ENCODE measurements at places on chromosomes 4 and X.
A peak's percentile ranks its signal among the peaks of the same experiment; 100 is the strongest.

DNA sequence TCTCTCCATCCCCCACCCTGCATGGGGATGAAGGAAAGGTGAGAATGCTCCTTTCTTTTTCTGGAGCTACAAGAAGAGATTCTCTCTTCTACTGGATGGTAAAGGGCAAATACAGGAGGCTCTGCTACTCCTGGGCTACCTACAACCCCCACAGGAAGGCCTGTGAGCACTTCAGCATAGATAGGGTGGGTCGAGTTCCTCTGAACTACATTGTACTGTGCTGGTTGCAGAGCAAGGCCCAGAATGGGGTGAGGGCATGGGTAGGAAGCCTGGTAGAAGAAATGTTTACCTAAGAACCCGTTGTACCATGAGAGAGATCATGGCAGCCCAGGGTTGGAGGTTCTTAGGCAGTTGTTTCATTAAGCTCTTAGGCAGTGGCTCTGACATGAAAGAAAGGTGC is 510.4 kb downstream of the MID1IP1 start:
- DNase-seq, result no peak

DNA sequence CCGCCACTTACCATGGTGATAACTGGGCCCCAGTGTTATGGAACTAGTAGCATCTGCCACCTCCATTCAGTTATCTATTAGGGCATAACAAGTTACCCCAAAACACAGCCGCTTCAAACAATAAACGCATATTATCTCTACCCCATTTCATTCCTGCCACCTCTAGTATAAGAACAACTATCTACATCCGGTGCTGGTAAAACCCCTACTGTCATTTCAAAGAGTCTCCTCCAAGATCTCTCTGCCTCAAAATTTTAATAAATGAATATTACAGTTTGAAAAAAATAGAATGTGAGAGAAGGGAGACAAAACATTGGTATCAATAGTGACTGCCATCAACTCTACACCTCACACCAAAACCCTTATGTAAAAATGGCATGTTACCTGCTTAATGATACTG is 35.5 kb upstream of the RBPJ start:
- DNase-seq, result no peak

DNA sequence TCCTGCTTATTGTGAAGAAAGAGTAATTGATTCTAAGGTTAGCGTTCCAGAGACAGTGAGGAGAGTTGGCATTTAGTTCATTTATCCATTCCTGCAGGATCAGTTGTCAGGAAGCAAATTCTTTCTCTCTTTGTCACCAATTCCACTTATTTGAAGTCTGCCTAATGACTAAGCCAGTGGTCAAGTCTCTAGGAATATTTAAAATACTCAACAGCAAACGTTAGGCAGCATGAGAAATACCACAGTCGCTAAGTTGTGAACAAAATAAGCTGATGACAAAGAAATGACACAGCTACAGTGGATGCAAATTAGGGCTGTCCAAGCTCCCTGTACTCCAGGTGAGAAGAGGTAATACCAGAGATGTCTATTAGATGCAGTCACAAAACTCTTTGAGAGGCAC is 6.6 kb upstream of the MAGEB17 start:
- peak; percentile 93 for DNase-seq

DNA sequence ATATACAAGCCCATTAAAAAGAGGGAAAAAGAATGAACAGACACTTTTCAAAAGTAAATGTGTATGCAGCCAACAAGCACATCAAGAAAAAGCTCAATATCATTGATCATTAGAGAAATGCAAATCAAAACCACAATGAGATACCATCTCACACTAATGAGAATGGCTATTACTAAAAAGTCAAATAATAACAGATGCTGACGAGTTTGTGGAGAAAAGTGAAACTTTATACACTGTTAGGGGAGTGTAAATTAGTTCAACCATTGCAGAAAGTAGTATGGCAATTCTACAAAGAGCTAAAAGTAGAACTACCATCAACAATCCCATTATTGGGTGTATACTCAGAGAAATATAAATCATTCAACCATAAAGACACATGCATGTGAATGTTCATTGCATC is 203.0 kb downstream of the ARAP2 start:
- no peak for DNase-seq

GRCh38 chr4:16224264-16225166 is 1.8 kb downstream of the TAPT1 start:
- no peak for DNase-seq

DNA sequence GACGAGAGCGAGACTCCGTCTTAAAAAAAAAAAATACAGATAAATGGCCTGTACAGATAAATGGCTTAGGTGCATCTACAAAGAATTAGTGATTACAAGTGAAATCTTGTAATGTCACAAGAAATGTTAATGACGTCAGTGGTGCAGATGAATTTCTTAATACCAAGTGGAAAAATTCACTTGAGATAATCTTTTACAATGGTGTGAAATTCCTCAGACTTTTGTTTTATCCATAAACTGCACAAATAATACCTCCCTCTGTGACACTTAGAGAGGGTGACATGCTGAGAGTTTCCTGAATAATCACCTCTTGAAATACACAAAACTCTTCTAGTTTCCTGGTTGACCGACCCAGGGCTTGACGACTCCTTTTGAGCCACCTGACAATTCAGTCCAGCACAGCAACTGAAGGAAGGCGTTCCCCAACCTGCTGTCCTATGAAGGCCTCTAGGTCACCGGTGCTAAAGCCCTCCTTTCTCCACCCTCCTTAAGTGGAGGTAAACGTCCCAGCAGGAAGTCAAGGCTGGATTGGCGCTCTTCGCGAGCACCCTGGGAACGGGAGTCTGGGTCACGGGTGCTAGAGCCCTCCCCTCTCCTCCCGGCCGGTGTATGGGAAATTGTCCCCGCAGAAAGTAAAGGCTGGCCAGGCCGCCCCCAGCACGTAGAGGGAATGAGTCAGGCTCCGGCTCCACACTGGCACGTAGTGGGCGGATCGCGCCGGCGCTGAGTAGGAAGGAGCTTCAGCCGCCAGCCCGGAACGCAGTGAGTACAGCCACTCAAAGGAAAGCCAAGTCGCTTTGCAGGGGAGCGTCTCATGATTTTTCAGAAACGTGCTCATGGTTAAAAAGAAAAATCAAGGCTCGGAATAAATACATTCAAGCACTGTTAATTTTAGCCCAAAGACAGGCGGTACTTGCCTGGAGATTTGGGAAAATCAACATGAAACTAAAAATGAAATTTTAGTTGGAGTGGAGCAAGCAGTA is at the start of gene TMEM144:
TSS of gene TMEM144 (plus strand) at position 662 of the 983 bp plus-strand sequence. CDS start 2,182 bp downstream, outside the sequence.
- DNase-seq, result peak; percentile 91

DNA sequence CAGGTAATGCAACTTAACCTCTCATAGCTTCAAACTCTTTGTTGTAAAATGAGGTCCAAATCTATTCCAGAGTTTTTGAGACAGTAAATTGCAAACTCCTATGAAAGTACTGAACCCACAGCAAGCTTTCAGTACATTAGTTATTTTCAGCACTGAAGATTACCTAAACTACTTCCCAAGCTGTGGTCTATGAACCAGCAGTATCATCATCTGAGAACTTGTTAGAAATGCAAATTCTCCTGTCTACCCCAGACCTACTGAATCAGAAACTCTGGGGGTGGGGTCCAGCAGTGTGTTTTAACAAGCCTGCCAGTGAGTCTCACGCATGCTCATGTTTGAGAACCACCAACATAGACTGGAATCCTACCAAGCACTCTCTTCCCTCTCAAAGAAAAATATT is 5.7 kb upstream of the CASP6 start:
- no peak for DNase-seq

DNA sequence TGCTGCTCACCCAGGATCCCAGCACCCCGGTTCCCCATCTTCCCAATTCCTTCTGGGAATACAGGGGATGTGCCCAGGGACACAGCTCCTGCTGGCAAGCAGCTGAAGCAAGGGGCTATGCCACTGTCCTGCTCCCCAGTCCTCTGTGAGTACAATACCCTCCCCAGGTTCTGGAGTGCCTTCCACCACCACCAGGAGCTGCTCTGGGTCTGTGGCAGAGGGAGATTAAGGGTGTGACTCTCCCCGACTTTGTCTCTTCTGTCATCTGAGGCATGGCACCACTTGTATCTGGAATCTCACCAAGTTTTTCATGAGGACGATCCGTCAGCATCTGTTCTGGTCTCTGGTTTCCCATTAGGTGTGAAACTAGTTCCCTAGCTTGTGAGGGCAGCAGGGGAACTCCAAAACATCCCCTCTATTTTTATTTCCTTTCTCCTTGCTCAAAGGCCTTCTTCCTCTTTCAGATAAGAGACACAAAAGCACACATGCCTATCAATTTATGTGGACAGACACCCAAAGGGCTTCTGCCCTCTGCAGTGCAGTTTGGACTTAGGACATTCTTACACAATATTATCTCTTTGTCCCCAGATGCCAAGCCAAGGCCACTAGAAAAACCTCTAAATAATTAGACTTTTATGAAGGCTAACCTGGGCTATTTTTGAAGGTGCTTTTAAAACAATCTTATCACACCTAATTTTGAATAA is 26.8 kb downstream of the MGST2 start:
- no peak for DNase-seq

DNA sequence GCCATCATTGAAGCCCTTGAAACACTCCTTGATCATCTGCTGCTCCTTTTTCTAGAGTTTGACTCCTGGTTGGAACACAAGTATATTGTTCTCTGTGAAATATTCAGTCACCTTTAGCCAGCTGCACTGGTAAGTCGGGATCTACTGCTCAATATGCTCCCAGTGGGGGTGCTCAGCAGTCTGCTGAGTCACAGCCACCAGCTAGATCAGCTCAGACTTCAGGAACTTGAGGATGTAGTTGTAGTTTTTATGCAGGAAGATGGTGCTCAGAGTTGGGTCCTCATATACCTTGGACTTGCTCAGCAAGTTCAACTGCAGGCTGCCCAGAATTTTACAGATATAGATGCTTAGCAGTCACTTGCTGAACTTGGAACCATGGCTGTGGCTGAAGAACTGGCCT is 202.5 kb upstream of the RPL34 start:
- no peak for DNase-seq

DNA sequence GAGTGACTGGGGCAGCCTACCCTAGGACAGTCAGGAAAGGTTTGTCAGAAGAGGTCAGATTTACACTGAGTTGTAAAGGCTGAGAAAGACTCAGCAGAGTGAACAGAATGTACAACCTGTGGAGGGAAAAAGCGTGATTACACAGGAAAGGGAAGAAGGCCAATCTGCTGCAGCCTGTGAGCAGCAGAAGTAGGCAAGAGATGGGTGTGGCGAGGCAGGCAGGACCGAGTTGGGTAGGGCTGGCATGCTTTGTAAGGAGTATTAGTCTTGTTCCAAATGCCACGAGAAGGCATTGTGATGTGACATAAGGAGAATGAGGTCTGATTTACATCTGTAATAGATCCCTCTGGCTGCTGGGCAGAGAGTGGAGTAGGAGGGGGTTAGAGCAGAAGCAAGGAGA is 12.6 kb downstream of the SGMS2 start:
- no peak for DNase-seq

DNA sequence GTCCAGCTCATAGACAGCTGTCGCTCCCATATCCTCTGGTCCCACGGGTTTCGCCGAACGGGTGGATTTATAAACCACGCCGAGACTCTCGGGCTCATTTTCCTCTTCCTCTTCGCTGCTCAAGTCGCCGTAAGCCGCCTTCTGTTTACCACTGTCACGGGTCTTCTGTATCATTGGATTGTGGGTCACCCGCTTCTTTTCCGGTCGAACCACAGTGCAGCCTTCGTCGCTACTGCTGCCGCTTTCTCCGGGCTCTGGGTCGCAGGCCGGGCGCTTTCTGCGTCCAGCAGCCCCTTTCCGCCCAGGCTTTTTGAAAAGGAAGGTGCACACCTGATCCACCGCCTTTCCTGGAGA is 311 bp downstream of the RNF113A start:
- DNase-seq, result no peak

DNA sequence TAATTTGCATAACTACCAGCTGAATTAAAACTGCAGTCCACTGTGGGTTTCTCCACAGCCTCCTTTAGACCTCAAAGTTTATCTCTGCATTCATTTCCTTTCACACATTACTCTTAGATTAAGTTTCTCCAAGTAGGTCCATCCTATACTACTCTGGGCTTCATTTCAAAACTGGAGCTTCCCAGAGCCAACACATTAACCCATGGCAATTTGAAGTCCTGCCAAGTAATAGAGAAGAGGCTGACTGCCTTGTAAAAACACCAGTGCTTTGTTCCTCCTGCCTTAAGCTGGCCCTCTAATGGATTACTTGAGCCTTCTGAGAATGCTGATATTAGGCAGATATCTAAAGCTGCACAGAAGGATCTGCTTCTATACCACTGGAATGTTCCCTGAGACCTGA is 997.2 kb upstream of the SLIT2 start:
- no peak for DNase-seq

DNA sequence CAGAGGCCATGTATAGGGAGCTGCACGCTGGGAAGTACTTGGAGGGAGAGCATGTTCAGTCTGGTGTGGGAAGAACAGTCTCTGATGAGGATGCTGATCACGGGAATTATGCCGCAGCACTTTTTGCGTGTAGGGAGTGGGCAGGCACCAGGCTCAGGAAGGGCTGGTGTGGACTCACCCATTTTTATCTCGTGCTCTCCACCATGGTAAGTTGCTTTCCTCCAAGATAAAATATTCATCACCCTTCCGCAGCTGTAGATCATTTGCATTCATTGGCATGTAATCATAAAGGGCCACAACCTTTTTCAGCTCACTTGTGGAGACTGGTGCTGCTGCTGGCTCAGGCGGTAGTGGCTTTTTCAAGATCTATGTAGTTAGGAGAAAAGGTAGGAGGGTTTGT is 11.8 kb upstream of the TIMM8A start:
- no peak for DNase-seq

DNA sequence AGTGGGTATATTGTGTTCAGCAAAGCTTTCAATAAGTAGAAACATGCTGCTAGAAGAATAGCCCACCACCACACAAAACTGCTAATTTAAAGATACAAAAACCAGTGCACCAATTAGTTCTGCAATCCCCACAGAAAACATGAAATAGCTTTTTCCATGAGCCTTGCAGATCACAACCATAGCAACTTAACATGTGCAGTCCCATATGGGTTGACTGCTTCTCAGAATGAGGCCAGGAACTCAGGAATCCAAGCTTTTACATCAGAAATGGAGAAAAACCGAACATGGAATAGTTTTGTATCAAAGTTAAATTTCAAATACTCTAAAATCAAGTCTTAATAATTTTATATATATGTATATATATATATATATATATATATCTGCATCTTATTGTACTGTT is 66.6 kb upstream of the IQCM start:
- no peak for DNase-seq

DNA sequence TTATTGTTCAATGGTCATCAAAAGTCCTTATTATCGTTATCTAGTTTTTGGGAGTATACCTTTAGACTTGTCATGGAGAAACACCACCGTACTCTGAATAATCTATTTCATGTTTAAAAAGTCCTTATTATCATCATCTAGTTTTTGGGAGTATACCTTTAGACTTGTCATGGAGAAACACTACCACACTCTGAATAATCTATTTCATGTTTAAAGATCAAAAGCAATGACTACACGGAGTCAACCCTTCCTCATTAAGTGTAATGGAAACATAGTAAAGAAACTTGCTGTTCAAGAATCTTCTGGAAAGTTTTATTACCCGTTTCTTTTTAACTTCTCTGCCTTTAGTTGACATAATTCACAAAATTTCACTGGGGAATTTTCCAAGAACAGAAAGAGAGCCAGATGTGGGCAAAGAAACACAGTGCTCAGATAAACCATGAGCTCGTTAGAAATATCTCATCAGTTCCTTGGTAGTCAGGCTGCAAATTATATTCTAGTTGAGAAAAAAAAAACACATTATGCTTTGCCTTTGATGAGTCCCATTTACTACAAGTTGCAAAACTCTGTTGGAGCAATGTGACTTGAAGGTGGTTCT is 158.8 kb downstream of the AFAP1 start:
- DNase-seq, result no peak

- DNase-seq, result peak; percentile 26
These were observed 314.5 kb downstream of the GPAT3 start for GRCh38 chr4:83850435-83850834.
